Endothelial cell of umbilical vein (primary cell): ENCODE measurements at places on chromosomes 11 and 22. TPM values are rescaled to one million over a fixed set of nuclear protein-coding genes. Genes with fewer than 3 reads are reported as not detected.

Gene NDUFS8
- total RNA-seq = 150 and 170 TPM in 2 replicates

Gene UPK3A
- total RNA-seq = not detected in 2 replicates

Gene MS4A2
- total RNA-seq = not detected in 2 replicates

Gene MTFP1
- 30.3 and 33.9 TPM in 2 replicates for total RNA-seq

Gene CADM1
- 2.6 and 2.9 TPM in 2 replicates for total RNA-seq

Gene PAX6
- not detected in 2 replicates for total RNA-seq

Gene IFITM1
- 4.0 and 11.5 TPM in 2 replicates for total RNA-seq

Gene FREY1
- 1.1 and 1.4 TPM in 2 replicates for total RNA-seq

Gene NEAT1
- total RNA-seq = 957 and 1,053 TPM in 2 replicates

Gene TCN1
- total RNA-seq = not detected in 2 replicates

DNA sequence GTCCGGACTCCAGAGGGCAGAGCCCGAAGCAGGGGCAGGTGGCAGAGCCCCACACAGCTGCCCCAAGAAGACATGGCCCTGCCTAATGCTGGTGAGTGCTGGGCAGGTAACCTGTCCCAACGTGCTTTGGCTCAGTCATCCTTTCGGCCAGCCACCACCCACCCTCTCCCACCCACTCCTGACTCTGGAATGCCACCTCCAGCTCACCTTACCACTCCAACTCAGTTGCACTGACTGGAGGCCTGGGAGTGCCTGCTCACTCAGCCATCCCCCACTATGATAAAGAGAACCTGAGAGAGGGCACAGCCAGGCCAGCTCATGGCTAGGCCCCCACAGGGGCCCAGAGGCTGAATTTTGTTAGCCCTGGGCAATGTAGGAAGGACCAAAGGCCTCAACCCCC is 53.8 kb upstream of the MPEG1 start:
- no peak overlapping the region for H3K4me3 ChIP-seq
- no peaks in the 10 kb centered on the region for H3K4me1 ChIP-seq
- H3K36me3 ChIP-seq = no peaks in the 10 kb centered on the region

- no peaks in the 10 kb centered on the region for H3K36me3 ChIP-seq
- no peaks in the 10 kb centered on the region for H3K4me1 ChIP-seq
- H3K27ac ChIP-seq = no peak overlapping the region
- no peaks in the 10 kb centered on the region for H3K27me3 ChIP-seq
- H3K4me3 ChIP-seq = no peak overlapping the region
These were observed 125.6 kb upstream of the SORL1-AS1 start for GRCh38 chr11:121578251-121578976.

- no peak overlapping the region for H3K27ac ChIP-seq
- H3K36me3 ChIP-seq = no peaks in the 10 kb centered on the region
- DNase-seq = no peak
These were observed 48.3 kb downstream of the LARGE1 start for GRCh38 chr22:33871935-33872334.

DNA sequence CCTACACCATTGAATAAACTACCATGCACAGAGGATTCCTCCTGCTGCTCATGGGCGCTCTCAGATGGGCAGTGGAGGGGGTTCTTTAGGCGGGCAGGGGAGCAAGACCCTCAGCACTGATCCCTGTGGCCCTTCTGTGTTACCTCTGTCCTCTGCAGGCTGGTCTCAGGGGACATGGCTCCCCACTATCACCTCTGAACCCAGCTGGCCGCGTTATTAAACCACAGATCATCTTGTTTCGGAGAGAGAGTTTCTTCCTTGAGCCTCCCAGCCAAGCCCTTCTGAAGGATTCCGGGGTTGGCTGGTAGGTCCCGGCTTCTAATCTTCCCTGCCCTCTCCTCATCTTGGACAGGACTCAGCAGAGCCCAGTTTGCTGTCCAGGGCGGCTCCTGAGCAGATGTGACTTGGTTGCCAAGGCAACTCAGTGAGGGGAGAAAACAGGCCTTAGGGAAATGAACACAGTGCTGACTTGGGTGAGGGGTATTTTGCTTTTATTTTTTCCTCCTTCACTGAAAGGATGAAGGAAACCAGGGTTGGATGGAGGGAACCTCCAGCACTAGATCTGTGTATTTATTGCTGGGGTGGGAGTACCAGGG is 13.3 kb downstream of the APOL3 start:
- H3K27ac ChIP-seq = no peak overlapping the region
- no peaks in the 10 kb centered on the region for H3K27me3 ChIP-seq
- H3K4me3 ChIP-seq = no peak overlapping the region
- H3K4me1 ChIP-seq = no peaks in the 10 kb centered on the region
- H3K36me3 ChIP-seq = no peaks in the 10 kb centered on the region
- DNase-seq = no peak

DNA sequence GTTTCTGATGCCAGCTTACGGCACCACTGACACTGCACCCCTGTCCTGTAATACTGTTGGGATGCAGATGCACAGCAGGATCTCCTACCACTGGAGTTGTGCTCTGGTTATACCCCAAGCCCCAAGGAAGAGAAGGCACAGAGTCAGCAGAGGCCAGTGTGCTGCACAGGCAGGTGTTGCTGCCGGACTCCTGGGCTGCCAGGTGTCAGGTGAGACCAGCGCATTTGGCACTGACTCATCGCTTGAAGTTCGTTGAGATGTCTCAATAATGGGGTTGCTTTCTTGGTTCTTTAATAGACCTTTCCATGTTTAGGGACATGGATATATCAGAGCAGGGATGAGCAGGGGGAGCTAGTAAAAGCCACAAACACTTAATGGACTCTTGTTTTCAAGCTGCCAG is 75.7 kb upstream of the TTC12 start:
- no peaks in the 10 kb centered on the region for H3K36me3 ChIP-seq
- no peak for DNase-seq
- H3K4me3 ChIP-seq = no peak overlapping the region
- H3K27ac ChIP-seq = no peak overlapping the region
- no peaks in the 10 kb centered on the region for H3K27me3 ChIP-seq
- H3K4me1 ChIP-seq = no peaks in the 10 kb centered on the region

DNA sequence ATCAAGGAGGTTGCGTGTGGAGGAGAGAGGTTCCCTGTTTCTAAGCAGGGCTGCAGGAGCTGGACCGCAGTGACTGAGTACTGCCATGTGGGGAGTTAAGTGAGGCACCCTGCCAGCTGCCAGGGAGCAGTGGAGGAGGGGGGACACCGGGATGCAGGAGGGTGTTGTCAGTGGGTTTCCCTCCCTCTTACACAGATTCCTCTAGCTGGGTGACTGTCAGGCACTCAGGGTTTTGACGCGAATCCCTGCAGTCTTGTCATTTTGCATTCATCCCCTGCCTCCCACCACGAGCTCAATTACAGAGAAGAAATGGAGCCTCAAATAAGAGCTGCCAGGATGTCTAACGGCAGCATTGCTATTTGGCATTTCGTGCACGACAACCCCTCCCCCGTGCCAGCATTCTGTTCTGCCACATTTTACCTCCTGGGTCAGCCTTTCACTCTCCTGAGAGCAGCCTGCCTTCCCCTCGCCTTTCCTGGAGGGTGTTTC is 119.8 kb upstream of the SORL1-AS1 start:
- no peaks in the 10 kb centered on the region for H3K4me1 ChIP-seq
- no peaks in the 10 kb centered on the region for H3K36me3 ChIP-seq
- H3K27ac ChIP-seq = no peak overlapping the region
- H3K27me3 ChIP-seq = no peaks in the 10 kb centered on the region
- DNase-seq = no peak
- no peak overlapping the region for H3K4me3 ChIP-seq

GRCh38 chr11:74478877-74479731 is 11.8 kb upstream of the KCNE3 start:
- no peak overlapping the region for H3K4me3 ChIP-seq
- H3K4me1 ChIP-seq = no peaks in the 10 kb centered on the region
- DNase-seq = no peak
- H3K27me3 ChIP-seq = no peaks in the 10 kb centered on the region
- no peak overlapping the region for H3K27ac ChIP-seq
- no peaks in the 10 kb centered on the region for H3K36me3 ChIP-seq

DNA sequence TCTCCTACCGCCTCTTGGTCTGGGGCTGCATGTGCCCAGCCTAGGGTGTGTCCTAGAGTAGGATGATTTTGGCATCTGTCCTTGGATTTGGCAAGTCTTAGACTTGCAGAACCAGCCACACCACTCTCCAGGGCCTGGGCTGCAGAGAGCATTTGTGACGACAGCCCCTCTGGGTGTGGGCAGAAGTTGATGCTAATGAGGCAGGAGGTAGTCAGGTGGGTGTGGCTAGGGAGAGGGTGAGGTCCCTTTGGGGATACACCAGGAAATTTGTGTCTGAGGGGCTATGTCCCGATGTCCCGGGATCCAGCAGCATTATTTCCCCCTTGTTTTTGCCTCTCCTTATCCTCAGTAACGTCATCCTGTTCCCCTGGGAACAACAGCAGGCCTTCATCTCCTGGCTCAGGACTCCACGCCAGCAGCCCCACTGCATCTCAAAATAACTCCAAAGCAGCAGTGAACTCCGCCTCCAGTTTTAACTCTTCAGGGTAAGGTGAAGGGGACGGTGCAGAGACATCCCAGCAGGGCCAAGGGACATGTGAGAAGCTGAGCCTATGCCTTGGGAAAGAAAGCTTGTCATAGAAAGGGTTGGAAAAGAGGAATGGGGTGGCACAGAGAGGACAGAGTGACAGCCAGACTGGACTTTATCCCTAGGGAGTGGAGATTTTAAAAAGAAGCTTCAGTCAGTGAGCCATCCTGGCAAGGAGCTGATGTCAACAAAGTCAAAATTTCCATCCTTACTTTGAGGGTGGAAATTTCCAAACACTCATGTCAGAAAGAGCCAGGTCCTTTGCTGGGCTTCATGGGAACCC is 8.0 kb upstream of the TLCD5 start:
- H3K27me3 ChIP-seq = peaks cover 21% of the 10 kb centered on the region
- DNase-seq = no peak
- no peak overlapping the region for H3K4me3 ChIP-seq

GRCh38 chr22:45775569-45776312 is 104.1 kb downstream of the ATXN10 start:
- no peak overlapping the region for H3K4me3 ChIP-seq
- H3K36me3 ChIP-seq = no peaks in the 10 kb centered on the region
- H3K27ac ChIP-seq = no peak overlapping the region
- DNase-seq = no peak

DNA sequence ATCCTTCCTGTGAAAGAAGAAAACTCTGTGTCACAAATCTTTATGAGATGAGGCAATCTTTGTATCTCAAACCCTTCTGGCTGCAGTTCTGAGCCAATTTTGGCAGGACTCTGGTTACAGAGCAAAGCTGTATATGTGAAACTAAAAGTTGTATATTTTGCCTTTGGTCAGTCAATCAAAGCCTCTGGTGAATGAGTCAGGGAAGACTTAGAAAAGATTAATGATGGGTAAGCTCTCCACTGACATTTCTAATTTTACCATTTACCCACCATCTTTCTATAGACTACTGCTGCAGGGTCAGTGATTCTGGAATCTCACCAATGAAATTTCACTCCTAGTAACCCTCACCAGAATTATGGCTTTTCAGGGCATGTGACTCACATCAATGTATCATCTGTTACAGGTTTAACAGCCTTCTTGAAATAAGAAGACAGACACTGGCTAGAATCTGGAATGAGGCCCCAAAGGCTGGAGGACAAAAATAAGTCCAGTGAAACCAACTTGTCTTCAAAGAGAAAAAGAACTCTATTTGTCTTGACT is 43.3 kb downstream of the USP35 start:
- H3K27me3 ChIP-seq = no peaks in the 10 kb centered on the region
- DNase-seq = no peak
- H3K27ac ChIP-seq = no peak overlapping the region
- H3K4me3 ChIP-seq = no peak overlapping the region
- H3K36me3 ChIP-seq = no peaks in the 10 kb centered on the region

- no peak overlapping the region for H3K4me3 ChIP-seq
- H3K36me3 ChIP-seq = no peaks in the 10 kb centered on the region
- H3K4me1 ChIP-seq = peaks cover 8% of the 10 kb centered on the region
- H3K27ac ChIP-seq = no peak overlapping the region
- H3K27me3 ChIP-seq = no peaks in the 10 kb centered on the region
- no peak for DNase-seq
These were observed 874 bp upstream of the PLAAT4 start for GRCh38 chr11:63535734-63536133.

DNA sequence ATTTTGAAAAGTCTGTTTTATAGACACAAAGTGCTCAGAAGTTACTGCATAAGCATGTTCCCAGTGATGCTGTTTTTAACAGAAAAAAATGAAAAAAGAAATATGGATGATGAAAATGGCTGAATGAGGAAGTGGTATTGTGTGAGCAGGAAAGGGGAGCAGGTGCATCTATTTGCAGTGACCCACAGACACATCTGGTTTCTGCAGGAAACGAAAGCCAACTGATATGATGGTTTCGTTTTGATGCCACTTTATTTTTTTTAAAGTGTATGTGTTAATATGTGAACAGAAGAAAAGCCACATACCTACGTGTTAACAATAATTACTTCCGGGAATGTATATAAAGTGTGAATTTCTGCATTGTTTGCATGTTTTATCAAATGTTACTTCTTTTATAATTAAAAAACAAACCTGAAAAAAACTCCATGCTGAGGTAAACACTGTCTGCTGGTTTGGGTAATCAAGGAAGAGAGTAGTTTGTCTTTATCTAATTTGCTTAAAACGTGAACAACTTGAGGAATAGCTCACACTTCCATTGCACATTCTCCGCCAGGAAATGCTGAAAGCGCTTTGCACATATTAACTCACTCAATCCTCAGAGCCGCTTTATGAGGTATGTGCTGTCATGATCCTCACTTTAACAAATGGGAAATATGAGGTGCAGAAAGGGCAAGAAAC is 1335.9 kb downstream of the TBC1D22A start:
- no peak overlapping the region for H3K4me3 ChIP-seq
- H3K36me3 ChIP-seq = no peaks in the 10 kb centered on the region
- H3K27ac ChIP-seq = no peak overlapping the region
- no peak for DNase-seq

GRCh38 chr11:129364143-129364654 is 11.4 kb upstream of the BARX2 start:
- H3K4me1 ChIP-seq = no peaks in the 10 kb centered on the region
- H3K36me3 ChIP-seq = no peaks in the 10 kb centered on the region
- H3K27me3 ChIP-seq = peaks cover 16% of the 10 kb centered on the region
- no peak overlapping the region for H3K4me3 ChIP-seq
- H3K27ac ChIP-seq = no peak overlapping the region

DNA sequence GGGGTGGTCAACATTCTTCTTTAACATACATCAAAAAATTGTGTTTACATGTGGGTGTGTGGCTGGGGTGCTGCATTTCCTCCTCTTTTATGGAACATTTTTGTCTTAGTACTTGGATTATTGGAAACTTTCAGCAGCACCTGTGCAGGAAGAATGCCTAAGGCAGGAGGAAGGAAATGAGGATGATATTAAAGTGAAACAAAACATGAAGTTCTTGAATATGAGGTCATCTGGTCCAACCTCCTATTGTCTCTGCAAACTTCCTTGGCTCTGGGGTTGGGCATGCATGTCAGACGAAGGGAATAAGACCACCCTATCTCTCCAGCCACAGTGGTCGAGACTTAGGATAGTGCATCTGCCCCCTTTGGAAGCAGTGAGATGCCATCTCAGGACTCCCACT is 20.6 kb upstream of the OR9Q1 start:
- peak; percentile 65 for DNase-seq
- peaks cover 52% of the 10 kb centered on the region for H3K4me1 ChIP-seq
- H3K36me3 ChIP-seq = no peaks in the 10 kb centered on the region
- H3K27ac ChIP-seq = peak overlapping the region; percentile 99
- H3K4me3 ChIP-seq = no peak overlapping the region
